ENCODE measurements at places on chromosomes 11 and 22.

DNA sequence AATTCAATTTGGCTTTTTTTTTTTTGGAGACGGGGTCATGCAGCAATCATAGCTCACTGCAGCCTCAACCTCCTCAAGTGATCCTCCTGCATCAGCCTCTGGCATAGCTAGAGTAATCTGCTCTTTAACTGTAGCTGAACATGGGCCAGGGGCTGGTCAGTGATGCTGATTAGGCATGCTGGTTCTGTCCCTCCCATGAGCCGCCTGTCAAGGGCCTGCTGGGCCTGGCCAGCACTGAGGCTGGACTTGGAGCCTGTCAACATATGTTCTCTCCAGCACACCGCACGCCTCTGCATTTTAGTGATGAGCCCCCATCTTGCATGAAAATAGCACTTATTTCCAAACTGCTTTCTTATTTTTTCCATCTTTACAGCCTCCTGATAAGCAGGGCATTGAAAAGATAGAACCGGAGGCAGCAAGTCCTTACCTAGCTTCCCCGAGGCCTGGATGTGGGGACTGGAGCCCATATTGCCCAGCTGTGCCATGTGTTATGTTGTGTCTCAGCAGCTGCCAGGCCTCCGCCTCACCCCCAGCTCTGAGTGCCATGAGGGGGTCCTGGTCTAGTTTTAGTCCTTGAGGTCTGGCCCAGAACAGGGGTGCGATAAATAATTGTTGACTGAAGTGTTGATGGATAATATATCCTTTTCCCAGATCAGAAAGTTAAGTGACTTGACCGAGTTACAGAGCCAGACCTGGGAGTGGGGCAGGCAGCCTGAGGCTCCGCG lies 80.0 kb downstream of the CTTN start:
- no peak for DNase-seq

DNA sequence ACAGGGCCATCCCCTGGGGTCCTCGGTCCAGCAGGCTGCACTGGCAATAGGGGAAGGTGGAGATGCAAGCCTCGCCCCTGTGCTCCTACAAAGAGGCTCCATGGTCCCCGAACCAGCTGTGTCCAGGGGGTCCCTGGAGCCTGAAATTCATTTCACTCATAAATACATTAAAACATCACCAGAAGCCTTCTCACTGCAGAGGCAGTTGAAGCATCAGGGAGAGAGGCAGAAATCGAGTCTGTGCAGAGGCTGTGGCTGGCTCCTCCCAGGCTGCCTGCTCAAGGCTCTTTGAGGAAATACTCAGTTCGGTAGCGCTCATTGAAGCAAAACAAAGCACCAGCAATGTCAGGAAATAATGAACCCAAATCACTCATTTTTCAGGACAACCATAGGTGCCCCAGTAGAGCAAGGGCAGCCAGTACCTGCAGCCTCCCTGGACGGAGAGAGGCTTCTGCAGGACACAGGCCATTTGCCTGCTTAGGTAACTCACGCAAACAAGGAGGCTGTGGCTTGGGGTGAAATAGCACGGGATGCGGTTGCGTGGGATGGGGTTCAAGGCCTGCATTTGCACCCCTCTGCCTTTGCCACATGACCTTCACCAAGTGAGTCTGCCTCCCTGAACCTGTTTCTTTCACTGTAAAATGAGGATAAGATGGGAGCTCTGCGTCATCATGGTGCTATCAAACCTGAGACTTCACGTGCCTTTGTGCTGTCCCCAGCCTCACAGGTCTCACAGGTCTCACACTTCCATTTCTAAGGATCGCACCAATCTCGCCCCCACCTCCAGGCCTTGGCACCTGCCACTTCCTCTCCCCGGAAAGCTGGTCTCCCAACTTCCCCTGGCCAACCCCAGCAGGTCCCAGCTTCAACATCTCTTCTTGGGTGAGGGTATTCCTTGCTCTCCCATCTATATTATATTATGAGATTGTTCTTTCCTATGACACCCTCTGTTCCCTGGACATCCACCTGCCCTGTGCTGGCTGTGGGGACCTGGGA lies 84.3 kb upstream of the SHISAL1 start:
- no peak for DNase-seq

DNA sequence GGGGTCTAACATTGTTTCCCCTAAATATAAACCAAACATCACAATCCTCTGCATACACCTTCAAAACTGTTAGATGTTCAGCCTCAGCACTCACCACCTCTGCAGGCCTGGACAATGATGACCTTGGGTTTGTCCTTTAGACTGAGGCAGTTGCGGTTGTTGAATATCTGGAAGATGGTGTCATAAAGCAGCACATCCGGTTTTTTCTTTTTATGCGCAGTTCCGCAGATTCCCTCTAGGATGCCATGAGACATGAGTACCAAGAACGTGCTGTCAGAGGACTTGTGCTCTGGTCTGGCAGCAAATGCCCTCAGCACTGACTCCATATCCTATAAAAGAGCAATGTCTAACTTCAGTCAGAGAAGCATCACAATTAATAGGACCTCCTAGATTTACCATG lies 22.8 kb downstream of the CASP5 start:
- DNase-seq, result no peak

DNA sequence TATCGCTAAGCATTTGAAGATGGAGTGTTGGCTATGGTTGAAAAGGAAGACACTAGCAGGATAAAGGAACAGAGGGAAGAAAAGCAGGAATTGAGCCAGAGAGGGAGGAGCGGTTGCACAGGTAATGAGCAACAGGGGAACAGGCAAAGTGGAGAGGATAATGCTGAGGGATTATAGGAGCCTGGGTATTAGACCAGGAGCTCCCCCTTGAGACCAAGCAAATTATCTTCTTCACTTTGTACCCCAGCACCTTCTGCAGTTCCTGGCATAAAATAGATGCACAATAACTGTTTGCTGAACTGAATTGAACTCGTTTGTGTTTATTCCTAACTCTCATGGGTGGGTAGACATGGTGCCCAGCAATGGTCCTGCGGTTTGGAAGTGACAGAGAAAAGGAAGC lies 54.6 kb upstream of the OR5P2 start:
- DNase-seq, result no peak

DNA sequence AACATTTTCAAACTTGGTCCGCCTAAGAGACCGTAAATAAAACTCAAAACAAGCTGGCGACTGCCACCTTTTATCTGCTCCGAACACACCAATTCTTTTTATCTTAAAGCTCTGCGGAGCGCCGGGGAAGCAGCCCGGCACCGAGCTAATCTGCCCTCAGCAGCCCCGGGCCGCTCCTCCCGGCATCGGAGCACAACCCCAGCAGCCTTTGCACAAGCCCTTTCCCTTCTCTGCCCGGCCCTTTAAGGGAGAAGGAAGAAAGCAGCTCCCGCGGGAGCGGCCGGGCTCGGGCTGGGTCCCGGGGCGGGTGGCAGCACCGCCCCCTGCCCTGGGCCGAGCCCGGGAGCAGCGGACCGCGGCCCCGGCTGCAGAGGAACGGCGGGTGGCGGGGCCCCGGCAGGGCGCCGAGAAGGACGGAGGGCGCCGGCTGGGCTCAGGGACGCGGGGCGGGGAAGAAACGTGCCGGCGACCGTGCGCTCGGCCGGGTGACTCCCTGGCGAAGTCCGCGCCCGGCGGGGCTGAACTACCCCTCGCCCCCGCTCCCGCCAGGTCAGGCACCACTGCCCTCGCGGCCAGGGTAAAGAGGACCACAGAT lies 133.6 kb upstream of the C11orf58 start:
- DNase-seq, result peak; percentile 64

GRCh38 chr22:25942115-25942855 lies 200.3 kb downstream of the MYO18B start:
- DNase-seq, result no peak

GRCh38 chr11:11740073-11740702 lies 101.6 kb upstream of the USP47 start:
- DNase-seq, result no peak

DNA sequence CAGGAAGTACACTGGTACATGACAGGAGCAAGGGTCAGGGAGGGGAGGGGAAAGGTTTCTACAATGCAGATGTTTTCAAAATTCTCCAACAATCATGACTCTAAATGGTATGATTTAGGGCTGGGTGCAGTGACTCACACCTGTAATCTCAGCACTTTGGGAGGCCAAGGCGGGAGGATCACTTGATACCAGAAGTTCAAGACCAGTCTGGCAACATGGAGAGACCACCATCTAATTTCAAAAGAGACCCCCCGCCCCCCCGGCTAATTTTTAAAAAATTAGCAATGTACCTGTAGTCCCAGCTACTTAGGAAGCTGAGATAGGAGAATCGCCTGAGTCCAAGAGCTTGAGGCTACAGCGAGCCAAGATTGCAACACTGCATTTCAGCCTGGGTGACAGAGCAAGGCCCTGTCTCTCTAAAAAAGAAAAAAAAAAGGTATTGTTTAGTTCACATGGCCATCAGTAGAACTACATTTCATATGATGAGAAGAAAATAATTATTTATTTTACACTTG lies 15.9 kb upstream of the OLFML1 start:
- DNase-seq, result no peak

Data from left colon (tissue), 2 donors.